ENCODE measurements at places on chromosomes 3 and 15. TPM values are rescaled to one million over a fixed set of nuclear protein-coding genes. Genes with fewer than 3 reads are reported as not detected.

GRCh38 chr3:55455915-55456314 lies 31.2 kb downstream of the WNT5A start:
- H3K27ac ChIP-seq: no peak overlapping the region
- no peak for DNase-seq
- no peaks in the 10 kb centered on the region for H3K27me3 ChIP-seq
- no peaks in the 10 kb centered on the region for H3K4me1 ChIP-seq

DNA sequence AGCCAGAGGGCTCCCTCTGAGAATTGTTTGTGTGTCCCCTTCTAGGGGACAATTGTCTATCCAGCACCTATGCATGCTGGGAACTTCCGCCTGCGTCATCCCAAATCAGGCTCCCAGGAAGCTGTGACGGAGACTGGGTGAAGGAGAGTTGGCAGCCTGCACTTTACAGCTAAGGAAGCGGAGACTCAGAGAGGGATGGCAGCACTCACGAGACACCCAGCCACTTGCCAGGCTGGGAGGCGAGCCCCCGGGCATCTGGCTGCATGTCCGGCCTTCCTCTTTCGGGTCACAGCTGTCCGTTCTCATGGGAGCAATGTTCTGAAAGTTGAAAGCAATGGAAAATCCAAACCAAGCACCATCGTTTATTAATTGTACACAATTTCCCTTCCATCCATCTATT lies 45.5 kb upstream of the SLC6A11 start:
- DNase-seq: no peak
- no peak overlapping the region for H3K27ac ChIP-seq
- no peaks in the 10 kb centered on the region for H3K4me1 ChIP-seq
- H3K27me3 ChIP-seq: no peaks in the 10 kb centered on the region
- no peak overlapping the region for H3K4me3 ChIP-seq

DNA sequence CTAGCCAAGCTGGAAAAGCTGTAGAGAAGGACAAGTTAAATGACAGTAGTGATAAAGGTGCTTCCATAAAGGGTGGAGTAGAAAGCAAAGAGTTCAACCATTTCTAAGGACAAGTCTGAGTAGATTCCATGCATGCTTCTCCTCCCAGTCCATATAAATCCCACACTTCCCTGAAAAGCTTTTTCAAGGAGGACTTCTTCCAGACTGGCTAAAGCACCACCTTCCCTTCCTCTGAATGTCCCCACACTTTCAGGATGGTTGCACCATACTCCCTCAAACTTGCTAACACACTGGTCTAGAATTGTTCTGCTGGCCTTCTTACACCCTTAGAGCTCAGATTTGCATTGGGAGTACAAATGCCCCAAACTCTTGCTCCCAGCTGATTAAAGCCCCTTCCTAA lies 40.9 kb downstream of the FBN1 start:
- peak overlapping the region; percentile 56 for H3K27ac ChIP-seq
- peaks cover 18% of the 10 kb centered on the region for H3K4me1 ChIP-seq
- H3K4me3 ChIP-seq: no peak overlapping the region
- DNase-seq: peak; percentile 26
- H3K36me3 ChIP-seq: peaks cover 20% of the 10 kb centered on the region

The SLC9C1 gene
- total RNA-seq: not detected

DNA sequence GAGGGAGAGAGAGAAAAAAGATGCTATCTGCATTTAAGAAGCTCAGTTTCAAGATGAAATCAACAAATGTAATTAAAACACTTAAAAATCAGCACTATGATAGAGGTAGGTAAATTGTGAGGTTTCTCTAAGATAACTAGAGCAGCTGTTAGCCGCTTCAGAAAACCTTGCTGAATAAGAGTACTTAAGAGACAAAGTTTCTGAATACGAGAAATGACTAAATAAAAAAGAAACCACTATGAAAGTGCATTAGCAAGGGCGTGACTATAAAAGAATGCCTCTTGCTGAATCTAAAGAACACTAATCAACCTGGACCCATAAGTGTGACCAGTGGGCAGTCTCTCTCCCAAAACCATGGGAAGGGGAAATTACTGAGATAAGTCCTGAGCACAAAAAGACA lies 41.8 kb downstream of the IQCB1 start:
- H3K27ac ChIP-seq: no peak overlapping the region
- H3K4me3 ChIP-seq: no peak overlapping the region
- no peaks in the 10 kb centered on the region for H3K4me1 ChIP-seq
- DNase-seq: no peak

DNA sequence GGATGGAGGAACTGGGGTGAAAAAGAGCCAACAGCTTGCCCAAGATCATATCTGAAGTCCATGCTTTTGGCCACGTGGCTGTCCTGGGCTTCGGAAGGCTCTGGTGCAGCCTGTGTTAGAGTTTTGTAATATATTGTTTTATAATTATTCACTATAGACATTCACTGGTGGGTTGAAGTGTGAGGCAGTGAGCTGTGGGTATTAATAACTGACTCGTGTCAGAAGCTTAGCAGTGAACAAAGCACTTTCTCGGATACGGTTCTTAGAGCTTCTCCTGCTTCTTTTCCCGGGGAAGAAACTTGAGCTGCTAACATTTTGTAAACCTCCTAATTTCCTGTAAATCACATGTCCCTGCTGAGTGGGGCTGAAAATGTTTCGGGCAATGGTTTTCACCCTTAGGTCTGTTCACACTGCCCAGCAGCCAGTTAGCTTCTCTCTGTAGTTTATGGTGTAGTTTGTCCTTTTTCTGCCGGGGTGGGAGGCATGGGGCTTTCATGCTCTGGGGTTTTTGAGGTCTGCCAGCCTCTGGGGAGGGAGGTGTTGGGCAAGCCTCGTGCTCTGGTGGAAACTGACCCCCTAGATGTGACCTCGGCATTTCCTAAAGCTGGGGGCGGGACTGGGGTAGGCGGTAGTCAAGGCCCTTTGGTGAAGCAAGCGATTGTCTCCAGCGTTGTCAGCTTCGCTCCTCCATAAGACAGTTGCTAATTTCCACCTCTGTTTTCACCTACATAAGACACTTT lies 1.7 kb downstream of the MRAS start:
- peaks cover 10% of the 10 kb centered on the region for H3K4me1 ChIP-seq
- no peaks in the 10 kb centered on the region for H3K27me3 ChIP-seq

DNA sequence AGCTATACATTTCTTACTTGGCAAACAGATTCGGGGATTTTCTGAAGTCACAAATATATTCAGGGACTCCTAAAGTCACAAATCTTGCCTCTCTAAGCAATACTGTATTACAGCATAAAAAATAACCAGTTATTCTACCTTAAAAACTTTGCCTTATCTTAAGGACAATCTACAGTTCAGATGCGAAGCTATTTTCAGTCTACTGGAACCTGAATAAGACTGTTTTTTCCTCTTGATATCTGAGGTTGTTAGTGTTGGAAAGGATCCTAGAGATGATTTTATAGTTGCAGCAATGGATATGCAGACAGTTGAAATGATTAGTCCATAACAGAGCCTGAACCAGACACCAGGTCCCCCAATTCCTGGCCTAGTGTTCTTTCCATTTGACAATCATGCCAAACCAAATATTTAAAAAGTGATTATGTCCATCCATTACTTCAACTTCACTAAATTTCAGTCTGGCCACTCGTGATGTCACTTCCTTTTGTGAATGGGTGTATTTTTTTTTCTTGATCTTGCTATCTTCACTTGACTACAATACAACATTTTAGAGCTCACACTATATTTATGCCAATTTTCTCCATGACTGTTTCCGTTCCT lies 1.8 kb downstream of the HDGFL3 start:
- H3K36me3 ChIP-seq: no peaks in the 10 kb centered on the region
- peak; percentile 63 for DNase-seq
- H3K27me3 ChIP-seq: no peaks in the 10 kb centered on the region
- peak overlapping the region; percentile 52 for H3K27ac ChIP-seq
- H3K4me3 ChIP-seq: peak overlapping the region; percentile 97

The MUC20 gene
- total RNA-seq: not detected

The CATSPER2 gene
- total RNA-seq: 11.3 TPM

The GPR87 gene
- total RNA-seq: 0.36 TPM

GRCh38 chr3:44186712-44187111 lies 55.0 kb upstream of the TOPAZ1 start:
- no peaks in the 10 kb centered on the region for H3K27me3 ChIP-seq
- DNase-seq: no peak
- no peaks in the 10 kb centered on the region for H3K4me1 ChIP-seq
- no peak overlapping the region for H3K4me3 ChIP-seq

DNA sequence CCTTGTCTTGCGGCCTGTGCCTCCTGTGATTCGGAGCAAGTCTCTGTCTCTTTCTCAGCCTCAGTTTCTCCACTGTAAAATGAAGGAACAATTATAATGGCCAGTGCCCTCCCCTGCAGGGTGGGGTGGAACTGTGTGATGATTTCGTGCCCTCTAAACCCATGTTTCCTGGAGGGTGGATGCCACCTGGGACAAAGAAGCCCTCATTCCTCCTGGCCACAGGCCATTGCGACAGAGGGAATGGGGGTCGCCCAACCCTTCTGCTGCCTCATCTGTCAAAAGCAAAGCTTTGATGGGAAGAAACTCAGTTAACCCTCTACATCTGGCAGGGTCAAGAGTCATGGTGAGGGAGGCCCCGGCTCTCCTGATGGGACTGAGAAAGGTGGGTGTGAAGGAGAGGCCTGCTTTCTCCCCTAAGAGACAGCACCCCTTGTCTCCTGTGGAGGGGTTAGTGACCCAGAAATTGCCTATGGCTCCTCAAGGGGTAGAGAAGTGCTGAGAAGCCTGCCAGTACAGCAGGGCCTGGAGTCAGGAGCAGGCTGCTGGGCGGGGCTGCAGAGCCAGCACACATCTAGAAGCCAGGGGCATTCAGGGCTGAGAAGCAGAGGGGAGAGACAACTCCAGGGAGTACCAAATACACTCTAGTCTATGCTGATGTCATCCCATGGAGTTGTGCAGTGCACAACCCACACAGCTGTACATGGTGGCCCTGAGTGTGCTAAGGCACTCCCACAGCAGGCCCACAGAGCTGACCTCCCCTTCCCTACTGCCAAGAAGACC lies 61.0 kb downstream of the PLXNA1 start:
- H3K4me1 ChIP-seq: peaks cover 3% of the 10 kb centered on the region
- DNase-seq: no peak
- no peak overlapping the region for H3K4me3 ChIP-seq

DNA sequence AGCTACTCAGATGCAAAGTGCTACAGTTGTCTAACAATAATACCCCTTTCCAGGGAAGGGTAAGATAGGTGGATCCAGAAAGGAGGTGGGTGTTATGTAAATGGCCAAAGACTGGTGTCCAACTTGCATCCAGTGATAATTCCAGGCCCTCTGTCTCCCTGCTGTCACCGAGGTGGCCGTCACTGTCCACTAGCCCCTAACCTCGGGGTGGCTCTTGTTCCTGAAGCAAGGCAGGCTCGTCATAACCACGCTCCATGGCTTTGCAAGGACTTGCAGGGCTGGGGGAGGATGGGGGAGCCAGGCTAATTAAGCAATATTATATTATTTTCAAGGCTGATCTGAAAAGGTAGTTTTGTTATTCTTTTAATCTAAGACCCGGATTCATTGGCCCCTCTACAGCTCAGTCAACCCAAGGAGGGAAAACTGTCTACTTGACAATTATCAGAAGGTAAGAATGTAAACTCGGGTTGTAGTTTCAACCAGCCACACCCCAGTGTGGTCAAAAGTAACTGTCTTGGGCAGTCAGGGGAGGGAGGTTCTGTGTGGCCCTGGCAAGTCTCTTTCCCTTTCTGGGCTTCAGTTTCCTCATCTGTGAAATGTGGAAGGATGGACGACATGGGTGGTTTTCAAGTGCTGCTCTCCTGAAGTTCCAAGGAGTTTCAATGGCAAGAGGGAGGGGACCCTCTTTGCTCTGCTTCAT lies 220.1 kb upstream of the BHLHE40 start:
- DNase-seq: no peak
- 0 out of 2 replicates have a peak, but pooled peaks cover 6% of the 10 kb centered on the region for H3K27me3 ChIP-seq
- H3K27ac ChIP-seq: no peak overlapping the region
- no peak overlapping the region for H3K4me3 ChIP-seq

The TRAT1 gene
- not detected for total RNA-seq

DNA sequence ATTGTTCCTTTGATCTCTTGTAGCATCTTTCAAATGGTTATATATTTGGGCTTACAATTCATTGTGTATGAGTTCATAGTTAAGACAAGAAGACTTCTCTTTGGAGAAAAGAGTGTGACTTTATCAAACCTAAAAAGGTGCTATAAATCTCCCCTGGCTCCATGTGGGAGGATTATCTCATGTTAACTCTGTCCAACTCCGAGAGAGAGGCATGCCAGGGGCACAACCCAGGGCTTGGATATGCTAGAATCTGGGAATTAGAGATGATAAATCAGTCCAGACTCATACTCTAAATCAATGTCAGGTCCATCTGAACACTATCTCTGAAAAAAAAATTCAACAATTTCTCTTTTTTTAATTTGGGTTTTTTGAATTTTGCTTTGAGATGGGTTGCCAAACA lies 462.8 kb downstream of the TUSC7 start:
- H3K36me3 ChIP-seq: no peaks in the 10 kb centered on the region
- H3K4me1 ChIP-seq: 0 out of 2 replicates have a peak, but pooled peaks cover 2% of the 10 kb centered on the region
- H3K27me3 ChIP-seq: no peaks in the 10 kb centered on the region
- no peak for DNase-seq

DNA sequence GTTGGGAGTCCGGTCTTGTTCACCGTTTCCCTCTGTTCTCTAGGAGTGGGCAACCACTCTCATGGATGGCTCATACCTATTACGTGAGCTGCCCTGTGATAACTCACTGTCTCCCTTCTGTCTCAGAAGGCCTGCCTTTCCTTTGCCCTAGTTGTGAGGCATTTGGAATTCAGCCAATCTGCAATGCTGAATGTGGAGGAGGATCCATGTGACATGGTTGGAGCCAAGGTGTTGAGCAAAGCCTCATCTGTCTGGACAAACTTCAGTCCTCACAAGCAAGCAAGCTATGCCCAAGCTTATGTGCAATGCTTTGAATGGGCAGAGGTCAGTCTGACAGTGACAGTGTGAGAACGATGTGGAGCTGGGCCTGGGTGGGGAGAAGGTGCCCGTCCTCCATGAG lies 37.8 kb upstream of the ATP10A start:
- no peaks in the 10 kb centered on the region for H3K36me3 ChIP-seq
- no peak overlapping the region for H3K4me3 ChIP-seq
- H3K4me1 ChIP-seq: peaks cover 16% of the 10 kb centered on the region
- H3K27ac ChIP-seq: no peak overlapping the region
- DNase-seq: peak; percentile 37

GRCh38 chr3:119700269-119700919 lies 2.4 kb upstream of the CFAP91 start:
- H3K27ac ChIP-seq: no peak overlapping the region
- 0 out of 2 replicates have a peak, but pooled peaks cover 2% of the 10 kb centered on the region for H3K4me1 ChIP-seq
- H3K4me3 ChIP-seq: no peak overlapping the region

The RUBCN gene
- total RNA-seq: 10.8 TPM

Data from IMR-90 (cell line).